GM06990 (cell line): ENCODE measurements at places on chromosomes 2 and 18.

DNA sequence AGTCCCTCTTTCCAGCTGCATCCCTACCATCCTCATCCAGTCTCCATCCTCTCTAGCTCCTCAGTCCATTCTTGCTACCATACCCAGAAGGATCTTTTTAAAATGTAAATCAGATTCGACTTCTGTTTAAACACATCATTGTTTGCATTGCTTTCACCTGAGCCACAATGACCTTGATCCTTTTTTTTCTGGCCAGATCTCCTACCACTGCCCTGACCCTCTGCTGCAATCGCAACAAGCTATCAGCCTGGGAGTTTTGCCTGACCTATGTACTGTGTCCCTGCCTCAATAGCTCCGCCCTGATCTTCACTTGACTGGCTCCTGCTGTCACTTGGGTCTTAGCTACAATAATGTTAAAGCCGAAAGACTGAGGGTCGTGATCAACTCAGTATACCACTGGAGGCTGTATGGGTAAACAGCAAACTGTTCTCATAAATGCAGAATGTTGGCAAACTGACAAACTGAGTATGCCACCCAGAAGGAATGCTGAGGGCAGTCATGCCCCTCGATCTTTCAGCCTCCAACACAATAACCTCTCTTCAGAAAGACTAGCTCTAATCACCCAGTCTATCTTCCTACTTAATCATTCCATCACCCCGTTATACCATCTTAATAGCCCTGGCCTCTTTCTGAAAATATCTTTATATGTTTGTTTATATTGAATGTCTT lies 2.6 kb upstream of the RBM43 start:
- DNase-seq = no peak

- DNase-seq = no peak
Observed at GRCh38 chr2:32678825-32679224, 51.0 kb downstream of the TTC27 start.

- no peak for DNase-seq
Observed at GRCh38 chr2:5969303-5969702, 277.1 kb downstream of the SOX11 start.

DNA sequence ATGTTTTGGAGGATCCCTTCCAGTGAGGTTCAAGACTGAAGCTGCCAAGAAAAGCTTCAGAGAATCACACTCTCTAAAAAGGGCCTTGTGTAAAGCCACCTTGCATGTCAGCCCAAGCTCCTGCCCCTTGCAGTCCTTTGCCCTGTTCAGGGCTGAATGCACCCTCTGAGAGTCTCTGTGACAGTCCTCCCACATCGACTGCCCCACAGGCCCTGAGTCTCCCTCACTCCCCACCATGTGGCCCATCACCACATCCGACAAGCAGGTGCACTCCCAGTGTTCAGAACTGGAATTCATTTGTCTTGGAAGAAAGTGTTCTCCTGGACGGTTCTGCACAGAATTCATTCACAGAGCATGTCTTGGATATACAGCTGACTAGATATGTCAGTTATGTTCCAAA lies 31.0 kb downstream of the BCL11A start:
- no peak for DNase-seq

DNA sequence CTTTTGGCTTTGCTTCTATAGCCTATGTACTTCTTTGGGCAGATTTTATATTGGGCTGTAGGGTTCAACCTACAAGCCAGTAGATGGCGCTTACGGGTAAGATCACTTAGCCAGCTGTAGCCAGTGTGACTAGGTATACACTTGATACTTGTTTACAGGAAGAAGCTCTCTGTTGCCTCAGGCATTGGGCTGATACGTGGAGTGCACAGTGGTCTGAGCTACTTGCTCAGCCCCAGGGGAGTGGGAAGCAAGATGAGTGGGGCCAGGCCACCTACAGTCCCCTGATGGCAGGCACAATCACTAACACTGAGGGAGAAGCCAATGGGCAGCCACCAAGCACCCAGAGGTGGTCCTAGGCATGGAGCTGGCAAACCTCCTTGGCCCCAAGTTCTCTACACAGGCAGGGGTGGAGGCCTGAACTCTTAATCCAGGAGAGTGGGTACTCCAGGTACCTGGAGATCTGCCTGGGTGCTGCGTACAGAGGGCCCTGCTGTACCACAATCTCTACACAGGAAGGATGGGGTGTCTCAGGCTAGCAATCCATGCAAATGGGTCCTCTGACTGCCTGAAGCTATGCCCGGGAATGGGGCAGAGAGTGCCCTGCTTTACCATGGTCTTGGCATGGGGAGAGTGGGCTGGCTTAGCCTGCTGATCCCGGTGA lies 122.2 kb downstream of the NCOA1 start:
- peak; percentile 34 for DNase-seq

DNA sequence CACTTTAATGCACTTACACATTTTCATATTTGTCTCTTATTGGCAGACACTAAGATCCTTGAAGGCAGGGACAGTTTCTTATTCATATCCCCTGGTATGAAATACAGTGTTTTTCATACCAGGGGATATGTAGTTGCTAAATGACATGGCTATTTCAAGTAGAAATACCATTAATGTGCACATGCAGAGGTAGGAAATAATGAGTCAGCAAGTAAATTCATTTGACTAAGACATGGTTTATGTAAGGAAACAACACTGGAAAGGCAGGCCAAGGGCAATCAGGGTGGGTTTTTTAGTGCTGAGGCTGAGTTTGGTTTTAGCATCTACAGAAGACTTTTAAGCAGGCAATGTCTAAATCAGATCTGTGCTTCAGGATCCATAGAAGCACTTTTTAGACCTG lies 155.9 kb downstream of the WDPCP start:
- no peak for DNase-seq

DNA sequence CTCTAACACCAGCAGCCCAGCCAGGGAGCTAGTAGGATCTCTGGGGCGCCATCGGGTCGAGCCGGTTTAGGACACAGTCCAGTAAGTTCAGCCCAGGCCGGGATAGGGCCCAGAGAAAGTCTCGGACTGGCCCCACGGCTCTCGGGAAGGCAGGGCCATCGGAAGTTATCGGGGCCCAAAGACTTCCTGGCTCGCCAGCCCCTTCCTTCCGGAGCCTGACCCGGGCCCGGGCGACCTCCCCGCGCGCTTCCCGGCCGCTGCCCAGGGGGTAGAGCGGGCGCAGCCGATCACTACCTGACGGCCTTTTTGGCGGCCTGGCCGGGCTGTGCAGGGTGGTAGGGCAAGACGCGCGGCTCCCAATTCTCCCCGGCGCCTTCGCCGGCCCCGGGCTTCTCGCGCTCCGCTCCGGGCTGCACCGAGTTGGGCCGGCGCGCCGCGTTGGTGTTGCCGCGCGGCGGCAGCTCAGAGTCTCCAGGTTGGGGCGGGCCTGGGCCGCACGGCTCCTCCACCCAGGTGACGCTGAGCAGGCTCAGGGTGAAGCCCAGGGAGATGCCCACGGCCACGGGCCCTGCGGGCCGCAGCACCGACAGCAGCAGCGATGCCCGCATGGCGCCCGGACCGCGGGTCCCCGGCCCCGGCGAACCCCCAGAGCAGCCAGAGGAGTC lies 546 bp downstream of the CHPF start:
- no peak for DNase-seq

DNA sequence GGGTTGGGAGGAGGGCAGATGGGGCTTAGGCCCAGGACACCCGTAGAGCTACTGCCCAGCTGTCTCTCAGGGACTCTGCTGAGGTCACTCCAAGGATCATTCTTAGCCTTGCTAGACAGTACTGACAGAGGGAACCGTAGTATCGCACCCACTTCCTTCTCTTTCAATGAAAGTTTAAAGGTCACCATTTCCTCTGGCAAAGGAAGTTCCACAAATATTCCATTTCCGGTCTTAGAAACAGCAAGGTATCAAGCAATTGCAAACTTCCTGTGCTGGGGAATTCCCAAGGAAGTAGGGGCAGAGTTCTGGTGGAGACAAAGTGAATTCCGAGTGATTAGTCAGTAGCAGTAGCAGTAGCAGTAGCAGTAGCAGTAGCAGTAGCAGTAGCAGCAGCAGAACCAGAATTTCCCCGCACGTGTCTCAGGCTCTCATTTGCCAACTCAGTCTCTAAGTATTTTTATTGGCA lies 24.7 kb downstream of the IL1B start:
- DNase-seq = no peak

GRCh38 chr2:40325116-40325515 lies 126.8 kb downstream of the SLC8A1 start:
- no peak for DNase-seq

DNA sequence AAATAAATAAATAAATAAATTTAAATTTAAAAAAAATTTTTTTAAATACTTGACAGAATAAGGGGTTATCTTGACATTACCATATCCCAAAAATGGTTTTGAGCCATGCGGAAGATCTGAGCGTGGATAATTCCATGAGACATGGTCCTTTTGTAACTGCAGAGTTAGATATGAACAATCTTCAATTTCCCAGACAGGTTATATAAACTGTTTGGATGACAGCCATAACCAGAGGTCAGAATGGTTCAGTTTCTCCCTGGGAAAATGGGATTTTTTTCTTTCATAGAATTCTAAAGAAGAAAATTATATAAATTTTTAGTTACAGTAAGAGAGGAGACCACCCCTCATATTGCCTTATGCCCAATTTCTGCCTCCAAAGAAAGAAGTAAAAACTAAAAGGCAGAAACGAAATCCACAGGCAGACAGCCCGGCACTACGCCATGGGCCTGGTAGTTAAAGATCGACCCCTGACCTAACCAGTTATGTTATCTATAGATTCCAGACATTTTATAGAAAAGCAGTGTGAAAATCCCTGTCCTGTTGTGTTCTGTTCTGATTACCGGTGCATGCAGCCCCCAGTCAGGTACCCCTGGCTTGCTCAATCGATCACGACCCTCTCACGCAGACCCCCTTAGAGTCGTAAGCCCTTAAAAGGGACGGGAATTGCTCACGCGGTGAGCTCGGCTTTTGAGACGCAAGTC lies 3.0 kb downstream of the GALM start:
- DNase-seq = no peak

DNA sequence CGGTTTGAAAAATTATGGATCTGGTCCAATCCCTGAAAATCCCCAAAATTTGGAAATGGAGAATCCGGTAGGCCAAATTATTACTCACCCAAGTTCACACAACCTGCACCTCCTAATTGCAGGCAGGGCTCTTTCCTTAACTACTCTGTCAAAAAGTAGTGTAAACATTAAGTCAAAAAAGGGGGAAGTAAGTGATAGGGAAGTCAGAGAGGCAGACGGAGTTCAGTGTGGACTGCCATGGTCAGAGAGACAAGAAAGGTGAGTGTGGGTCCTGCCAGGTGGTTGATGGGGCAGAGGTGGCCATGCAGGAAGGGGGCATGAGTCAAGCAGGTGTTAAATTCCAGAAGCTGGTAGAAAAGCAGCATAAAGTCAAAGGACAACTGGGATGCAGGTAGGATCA lies 104.7 kb upstream of the STPG4 start:
- no peak for DNase-seq

- DNase-seq = no peak
Observed at GRCh38 chr2:88048541-88048940, 7.0 kb downstream of the KRCC1 start.

DNA sequence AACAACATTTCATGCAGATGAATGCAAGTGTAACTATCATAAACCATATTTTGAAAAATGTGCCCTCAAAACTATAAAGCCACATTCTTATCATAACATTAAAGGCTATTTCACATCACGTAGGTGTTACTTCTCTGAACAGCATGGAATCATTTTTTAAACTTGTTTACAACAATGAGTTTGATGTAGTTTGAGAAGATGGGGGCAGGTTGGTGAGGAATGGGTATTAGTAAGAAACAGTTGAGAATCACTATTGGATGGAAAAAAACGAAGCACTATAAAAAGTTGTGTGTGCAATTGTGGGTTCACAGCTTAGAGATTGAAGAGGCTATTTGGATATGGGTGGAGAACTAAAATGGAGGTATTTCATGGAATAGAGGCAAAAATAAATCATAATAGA lies 569.1 kb downstream of the ARHGAP15 start:
- no peak for DNase-seq

DNA sequence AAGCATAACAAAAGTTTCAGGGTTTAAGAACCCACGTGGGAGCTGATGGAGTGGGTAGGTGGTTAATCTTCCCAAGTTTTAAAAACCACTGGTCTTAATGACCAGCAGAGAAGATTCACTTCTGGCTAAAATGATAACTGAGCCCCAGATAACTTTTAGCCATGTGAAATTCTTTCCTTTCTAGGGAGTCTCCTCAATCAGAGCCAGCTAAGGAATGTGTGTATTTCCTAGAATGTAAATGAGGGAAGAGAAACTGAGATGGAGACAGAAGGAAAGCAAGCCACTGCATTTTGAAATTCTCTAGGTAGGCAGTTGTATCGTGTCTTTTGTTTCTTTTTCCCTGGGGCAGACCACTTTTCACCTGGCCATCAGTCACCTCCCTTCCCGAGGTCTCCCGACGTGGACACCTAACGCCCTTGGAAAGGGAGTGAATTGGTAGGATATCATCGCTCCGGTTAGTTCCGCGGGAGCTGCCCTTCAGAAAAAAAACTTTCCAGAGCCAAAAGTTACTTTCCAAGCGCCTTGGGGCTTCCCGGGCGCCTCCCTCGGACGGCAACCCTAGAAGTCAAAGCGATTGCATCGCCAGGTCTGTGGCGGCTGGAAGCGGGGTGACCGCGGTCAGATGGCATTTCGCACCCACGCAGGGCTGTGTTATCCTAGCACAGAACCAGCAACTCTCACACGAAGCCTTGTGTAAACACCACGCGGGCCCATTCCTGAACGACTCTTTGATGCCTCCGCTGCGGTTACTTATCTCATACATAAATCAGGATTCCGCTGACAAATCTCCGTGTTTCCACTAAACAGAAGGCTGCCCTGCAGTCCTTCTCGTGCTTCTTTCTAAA lies 1.3 kb downstream of the COLEC12 start:
- DNase-seq = no peak

DNA sequence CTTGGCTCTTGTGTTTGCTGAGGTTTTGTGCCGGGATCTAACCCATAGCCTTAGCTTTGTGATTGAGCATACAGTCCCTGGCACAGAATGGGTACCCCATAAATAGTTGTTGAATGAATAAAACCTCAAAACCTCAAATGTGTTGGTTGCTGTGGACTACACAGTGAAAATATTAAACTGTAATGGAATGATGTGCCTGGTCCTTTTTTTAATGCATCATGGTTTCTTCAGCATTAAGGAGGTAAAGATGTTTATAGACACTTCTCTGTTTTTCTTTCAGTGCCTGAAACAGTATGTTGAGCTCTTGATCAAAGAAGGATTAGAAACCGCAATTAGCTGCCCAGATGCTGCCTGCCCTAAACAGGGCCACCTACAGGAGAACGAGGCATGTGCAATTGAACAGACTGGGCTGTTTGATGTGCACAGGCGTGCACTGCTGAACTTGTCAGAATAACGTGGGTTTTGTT lies 97.0 kb downstream of the RNF144A start:
- DNase-seq = no peak

DNA sequence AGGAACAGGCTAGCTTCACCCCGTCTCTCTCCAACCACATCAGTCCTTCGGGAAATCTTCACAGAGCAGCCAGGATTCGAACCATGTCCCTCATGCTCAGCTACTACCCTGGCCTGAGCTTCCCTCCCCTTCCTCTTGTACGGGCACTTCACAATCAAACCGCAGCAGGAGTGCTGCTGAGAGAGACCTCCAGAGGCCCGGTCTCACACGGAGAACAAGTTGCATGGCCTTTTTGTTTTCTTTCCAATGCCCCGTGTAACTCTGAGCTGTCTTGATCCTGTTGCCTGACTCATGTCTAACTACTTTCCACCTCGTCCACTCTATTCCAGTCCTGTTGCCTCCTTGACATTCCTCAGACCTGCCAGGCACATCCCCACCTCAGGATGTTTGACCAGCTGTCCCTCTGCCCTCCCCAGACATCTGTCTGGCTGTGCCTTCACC lies 25.4 kb downstream of the FBLN7 start:
- DNase-seq = no peak
